Upper lobe of left lung (tissue), 6 donors: ENCODE measurements at places on chromosomes 4 and X.

GRCh38 chr4:152850377-152850776, 70.6 kb downstream of the ARFIP1 start:
- DNase-seq: peak; percentile 87

GRCh38 chrX:111020283-111020682, 75.7 kb upstream of the PAK3 start:
- DNase-seq: no peak

GRCh38 chr4:84932462-84932861, 34.0 kb downstream of the WDFY3 start:
- no peak for DNase-seq

DNA sequence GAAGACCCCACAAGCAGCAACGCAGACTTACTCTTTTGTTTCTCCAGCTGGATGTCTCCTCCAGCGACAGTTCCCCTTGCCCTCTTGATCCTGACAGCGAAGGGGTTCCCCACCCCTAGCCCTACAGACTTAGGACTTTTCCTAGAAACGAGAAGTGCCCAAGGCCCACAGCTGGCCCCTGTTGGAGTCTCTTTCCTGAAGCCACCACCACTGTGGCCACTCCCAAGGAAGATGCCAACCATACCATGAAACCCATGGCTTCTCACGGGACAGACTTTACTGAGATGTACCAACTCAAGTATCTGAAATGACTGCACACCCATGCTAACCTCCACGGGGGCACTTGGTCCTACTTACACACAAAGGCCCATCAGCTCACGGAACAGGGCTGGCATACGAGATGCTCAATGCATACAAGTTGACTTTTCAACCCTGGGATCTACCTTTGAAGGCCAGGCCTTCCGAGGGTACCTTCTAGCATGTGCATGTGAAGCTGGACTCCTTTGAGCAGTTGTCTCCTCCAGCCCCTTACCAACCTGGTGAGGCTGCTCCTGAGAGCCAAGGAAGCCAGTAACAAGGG, 924 bp upstream of the IRAK1 start:
- no peak for DNase-seq

GRCh38 chr4:61336488-61336887, 136.4 kb downstream of the ADGRL3 start:
- DNase-seq: no peak

DNA sequence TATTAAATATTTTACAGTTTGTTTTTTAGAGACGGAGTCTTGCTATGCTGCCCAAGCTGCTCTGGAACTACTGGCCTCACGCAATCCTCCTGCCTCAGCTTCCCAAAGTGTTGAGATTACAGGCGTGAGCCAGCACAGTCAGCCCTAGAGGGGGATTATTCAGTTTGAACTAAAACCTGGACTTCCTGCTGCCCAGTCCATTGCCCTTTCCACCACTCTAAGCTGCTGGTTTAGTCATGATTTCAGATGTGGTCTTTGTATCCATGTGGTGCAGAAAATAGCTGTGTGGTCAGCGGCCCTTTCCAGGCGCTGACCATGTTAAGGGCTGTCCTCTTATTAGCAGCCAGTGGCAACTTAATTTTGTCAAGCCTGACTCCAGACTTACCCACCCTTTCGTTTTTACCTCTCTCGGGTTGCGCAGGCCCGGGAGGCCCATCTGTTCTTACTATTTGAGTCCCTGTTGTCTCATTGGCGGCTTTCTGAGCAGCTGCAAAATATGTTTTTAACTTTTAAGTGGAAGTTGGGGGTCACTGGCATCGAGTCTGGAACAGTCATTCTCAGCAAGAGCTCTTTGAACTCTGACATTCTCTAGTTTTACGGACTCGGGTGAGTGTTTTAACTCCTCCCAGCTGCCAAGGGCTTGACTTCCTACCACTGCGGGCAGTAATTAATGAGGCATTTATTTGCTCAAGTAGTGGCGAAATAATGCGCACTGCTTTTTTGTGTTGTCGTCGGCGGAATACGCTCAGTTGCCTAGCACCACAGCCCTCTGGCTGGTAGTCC, 773 bp upstream of the VMA21 start:
- peak; percentile 31 for DNase-seq

GRCh38 chrX:103831342-103831802, 685 bp downstream of the RAB9B start:
- DNase-seq: no peak

- no peak for DNase-seq
Observed at GRCh38 chr4:61275241-61275640, 75.1 kb downstream of the ADGRL3 start.

DNA sequence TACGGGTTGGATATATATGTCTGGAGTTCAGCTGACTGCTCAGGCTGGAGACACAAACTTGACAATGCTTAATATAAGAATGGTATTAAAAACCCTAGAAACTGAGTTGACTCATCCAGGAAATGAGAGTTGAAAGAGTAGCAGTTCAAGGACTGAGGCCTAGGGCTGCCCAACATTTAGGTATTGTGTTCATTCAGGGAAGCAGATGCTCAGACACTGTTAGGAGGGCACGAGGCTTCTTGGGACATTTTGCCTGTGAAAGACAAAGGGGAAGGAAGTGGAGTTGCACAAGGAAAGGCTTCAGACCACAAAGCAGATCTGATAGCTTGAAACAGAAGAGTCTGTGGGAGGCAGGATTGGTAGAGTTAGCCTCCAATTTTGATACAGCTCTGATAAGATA, 52.0 kb upstream of the HS3ST1 start:
- no peak for DNase-seq

- peak; percentile 29 for DNase-seq
Observed at GRCh38 chrX:113929004-113929403, 654.9 kb upstream of the HTR2C start.

- no peak for DNase-seq
Observed at GRCh38 chr4:169791527-169792156, 33.9 kb upstream of the HPF1 start.

GRCh38 chr4:68342134-68342533, 7.8 kb downstream of the YTHDC1 start:
- DNase-seq: no peak

DNA sequence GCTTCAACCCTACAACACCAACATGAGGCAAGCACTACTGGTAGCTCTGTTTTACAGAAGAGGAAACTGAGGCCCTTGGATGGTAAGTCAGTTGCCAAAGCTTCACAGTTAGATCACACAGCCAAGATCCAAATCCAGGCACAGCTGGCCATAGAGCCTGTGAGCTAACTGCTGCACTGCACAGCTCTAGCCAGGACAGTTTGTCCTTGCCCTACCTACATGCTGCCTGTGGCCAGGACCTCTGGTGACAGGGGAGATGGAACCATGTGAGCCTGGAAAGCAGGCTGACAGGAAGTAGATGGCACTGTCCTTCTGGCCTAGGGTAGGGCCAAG, 257.8 kb downstream of the FBXW7 start:
- no peak for DNase-seq

DNA sequence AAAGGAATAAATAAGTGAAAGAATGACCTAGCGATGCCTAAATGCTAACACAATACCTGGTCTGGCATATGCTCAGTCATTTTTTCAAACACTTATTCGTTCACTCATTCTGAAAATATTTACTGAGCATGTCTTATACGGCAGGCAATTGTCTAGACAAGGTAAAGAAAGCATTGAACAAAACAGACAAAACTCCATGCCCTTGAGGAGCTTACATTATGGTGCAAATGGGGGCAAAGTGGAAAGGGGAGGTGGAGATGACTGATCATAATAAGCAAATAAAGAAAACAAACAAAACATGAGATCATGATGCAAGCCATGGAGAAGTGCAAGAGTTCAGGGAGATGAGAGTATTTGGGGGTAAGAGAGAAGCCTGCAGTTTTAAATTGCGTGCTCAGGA, 334.6 kb upstream of the PPARGC1A start:
- DNase-seq: no peak

DNA sequence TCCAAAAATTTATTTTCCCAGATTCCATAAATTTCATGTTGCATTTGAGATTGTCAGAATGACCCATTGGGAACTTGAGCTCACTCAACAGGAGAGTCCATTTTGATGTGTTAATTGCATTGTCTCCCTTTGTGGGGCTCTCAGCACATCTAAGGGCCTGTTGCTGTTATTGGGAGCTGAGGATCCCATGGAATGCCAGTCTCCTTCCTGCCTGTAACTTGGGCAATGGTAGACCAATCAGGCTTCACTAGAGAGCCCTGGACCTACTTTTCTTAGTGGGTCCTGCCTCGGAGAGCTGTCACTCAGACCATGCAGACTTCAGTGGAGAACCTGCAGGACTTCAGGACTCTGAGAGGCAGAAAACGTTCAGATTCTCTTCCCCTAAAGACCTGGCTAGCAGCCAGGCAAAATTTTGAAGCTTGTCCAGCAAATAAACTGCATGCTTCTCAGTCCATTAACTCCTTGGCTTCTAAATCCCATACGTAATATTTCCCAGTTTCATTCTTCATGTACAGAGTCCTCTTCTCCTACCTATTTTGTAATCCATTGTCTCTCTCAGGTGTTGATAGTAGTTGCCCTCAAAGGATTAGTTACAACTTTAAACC, 25.1 kb downstream of the OCRL start:
- no peak for DNase-seq

GRCh38 chr4:186644311-186644638, 79.4 kb downstream of the FAT1 start:
- DNase-seq: no peak

GRCh38 chr4:100809506-100809905, 291.7 kb upstream of the EMCN start:
- DNase-seq: no peak

GRCh38 chr4:106986486-106986885, 49.6 kb downstream of the DKK2 start:
- no peak for DNase-seq

- DNase-seq: no peak
Observed at GRCh38 chr4:179123084-179123483, 1680.8 kb upstream of the AGA start.

DNA sequence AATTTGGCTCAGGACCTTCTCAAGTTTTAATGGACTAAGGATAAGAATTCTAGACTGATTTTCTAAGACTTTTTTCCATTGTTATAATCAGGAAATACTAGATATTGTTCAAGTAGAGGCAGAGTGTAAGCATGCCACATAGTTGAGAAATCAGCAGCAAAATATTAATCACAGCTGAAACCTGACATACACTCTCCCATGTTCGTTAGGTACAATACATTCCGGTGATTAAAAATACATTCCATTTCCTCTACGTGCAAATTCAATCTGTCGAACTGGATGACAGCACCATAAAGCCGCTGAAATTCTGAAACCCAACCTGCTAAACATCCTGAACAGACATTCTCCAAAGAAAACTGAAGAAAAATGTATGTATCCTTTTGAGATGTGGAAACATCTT, 587.6 kb upstream of the DIPK2B start:
- DNase-seq: no peak

- DNase-seq: no peak
Observed at GRCh38 chr4:55365345-55365728, 19.3 kb downstream of the SRD5A3 start.

GRCh38 chrX:41858161-41858775, 65.1 kb downstream of the CASK start:
- no peak for DNase-seq

- peak; percentile 57 for DNase-seq
Observed at GRCh38 chr4:139015948-139016471, 429 bp downstream of the NOCT start.

GRCh38 chr4:85028910-85029309, 62.4 kb upstream of the WDFY3 start:
- no peak for DNase-seq

DNA sequence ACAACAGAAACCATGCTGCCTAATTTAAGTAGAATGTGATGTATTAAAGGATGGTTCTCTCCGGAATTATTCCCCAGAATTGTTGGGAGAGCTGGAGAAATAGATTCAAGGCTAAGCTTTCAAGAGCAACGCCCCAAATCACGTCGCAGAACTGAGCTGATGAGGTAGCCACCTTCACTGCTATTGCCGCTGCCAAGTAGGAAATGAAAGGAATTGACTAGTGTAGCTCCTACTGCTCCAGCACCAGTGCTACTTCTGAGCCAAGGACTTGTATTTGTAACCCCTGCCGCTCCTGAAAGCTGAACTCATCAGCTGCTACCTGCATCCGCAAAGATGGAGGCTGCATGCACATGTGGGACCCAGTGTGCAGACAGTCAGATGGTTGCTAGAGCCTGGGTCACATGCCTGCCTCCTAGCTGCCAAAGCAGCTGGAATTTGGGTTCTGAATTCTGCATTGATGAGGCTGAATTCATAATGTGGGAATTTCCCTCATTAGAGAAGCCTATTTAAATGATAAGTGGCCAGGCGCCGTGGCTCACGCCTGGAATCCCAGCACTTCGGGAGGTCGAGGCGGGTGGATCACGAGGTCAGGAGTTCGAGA, 173.9 kb downstream of the PDGFRA start:
- DNase-seq: no peak

DNA sequence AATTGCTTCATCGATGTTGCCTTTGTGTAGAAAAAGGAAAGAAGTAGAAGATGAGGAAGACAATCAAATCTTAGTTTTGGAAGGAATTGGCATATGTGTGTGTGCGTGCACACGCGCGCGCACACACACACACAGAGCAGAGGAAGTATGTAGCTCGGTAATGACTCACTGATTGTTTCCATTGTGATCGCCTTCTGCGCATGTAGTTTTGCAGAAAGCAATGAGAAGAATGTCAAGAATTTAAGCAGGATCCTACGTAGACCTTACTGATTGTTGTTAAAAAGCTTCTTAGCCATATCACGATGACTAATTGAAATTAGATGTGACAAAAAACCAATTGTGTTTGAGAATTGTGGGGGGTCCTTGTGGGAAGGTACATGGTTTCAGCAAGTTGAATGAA, 12.8 kb upstream of the LIMCH1 start:
- peak; percentile 6 for DNase-seq

GRCh38 chrX:11664211-11665167, 1.2 kb downstream of the ARHGAP6 start:
- DNase-seq: no peak

DNA sequence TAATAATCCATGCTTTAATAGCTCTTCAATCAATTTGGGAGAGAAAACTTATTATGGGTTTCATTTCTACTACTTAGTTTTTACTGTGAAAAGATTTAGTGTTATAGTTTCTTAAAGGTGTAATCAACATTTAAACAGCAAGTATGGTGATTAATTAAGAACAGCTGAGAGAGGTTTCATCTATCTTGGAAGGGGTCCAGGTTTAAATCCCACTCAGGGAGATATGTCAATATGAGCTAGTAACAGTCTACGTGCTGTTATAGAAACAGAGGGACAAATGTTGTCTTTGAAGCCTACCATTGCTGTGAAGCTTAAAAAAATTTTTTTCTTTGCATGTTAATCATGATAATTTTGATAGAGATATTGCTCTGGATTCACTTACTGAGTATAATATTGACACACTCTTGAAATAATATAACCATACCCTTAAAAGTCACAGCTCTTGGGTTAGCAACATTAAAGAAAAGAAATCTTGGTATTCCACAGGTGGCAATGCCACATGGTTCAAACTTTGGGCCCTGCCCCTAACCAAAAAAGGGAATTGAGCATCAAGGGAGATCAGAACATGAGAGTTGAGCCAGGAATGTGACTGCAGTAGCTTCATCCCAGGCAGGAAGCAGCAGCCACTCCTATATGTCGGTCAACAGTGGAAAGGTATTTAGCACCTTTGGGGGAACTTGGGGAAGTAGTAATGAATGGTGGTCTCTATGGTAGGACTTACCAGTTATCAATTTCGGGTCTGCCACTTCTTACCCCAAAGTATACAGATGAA, 107.8 kb downstream of the ANK2 start:
- DNase-seq: no peak

GRCh38 chr4:3730422-3731190, 35.6 kb upstream of the ADRA2C start:
- no peak for DNase-seq
